Activated T-cell treated with anti-CD3 and anti-CD28 coated beads, Interleukin-2, amount 50 U/mL, for 72 hours (primary cell): ENCODE measurements at places on chromosomes 1 and 21. TPM values are rescaled to one million over a fixed set of nuclear protein-coding genes. Genes with fewer than 3 reads are reported as not detected.
A peak's percentile ranks its signal among the peaks of the same experiment; 100 is the strongest.

Gene LRRC71
- total RNA-seq: not detected

Gene LCE1F
- not detected for total RNA-seq

Gene PLD5
- total RNA-seq: not detected

Gene ZBTB8B
- total RNA-seq: not detected

Gene VWA5B1
- total RNA-seq: 0.22 TPM

Gene IPP
- 19.1 TPM for total RNA-seq

Gene CNR2
- 0.35 TPM for total RNA-seq

GRCh38 chr1:230865062-230865817, 3.1 kb downstream of the C1orf198 start:
- no peak overlapping the region for H3K27ac ChIP-seq
- no peaks in the 10 kb centered on the region for H3K36me3 ChIP-seq
- H3K4me3 ChIP-seq: no peak overlapping the region
- peaks cover 56% of the 10 kb centered on the region for H3K4me1 ChIP-seq
- no peak for DNase-seq
- peaks cover 25% of the 10 kb centered on the region for H3K27me3 ChIP-seq

GRCh38 chr1:94713472-94714141, 106.5 kb upstream of the SLC44A3 start:
- no peaks in the 10 kb centered on the region for H3K4me1 ChIP-seq
- no peak overlapping the region for H3K4me3 ChIP-seq
- H3K36me3 ChIP-seq: no peaks in the 10 kb centered on the region
- DNase-seq: peak; percentile 3

GRCh38 chr1:51420867-51421627, 90.7 kb upstream of the TTC39A start:
- H3K4me3 ChIP-seq: peak overlapping the region; percentile 43
- H3K4me1 ChIP-seq: peaks cover 10% of the 10 kb centered on the region
- no peak for DNase-seq
- H3K36me3 ChIP-seq: peaks cover 22% of the 10 kb centered on the region
- peak overlapping the region; percentile 61 for H3K27ac ChIP-seq
- no peaks in the 10 kb centered on the region for H3K27me3 ChIP-seq

- DNase-seq: no peak
- no peaks in the 10 kb centered on the region for H3K4me1 ChIP-seq
- no peaks in the 10 kb centered on the region for H3K36me3 ChIP-seq
- no peaks in the 10 kb centered on the region for H3K27me3 ChIP-seq
- no peak overlapping the region for H3K4me3 ChIP-seq
Measured at GRCh38 chr1:91584878-91585277, 84.2 kb downstream of the CDC7 start.

GRCh38 chr1:48003741-48004531, 6.8 kb upstream of the TRABD2B start:
- H3K27me3 ChIP-seq: peaks cover 18% of the 10 kb centered on the region
- no peak overlapping the region for H3K27ac ChIP-seq
- no peak for DNase-seq
- no peak overlapping the region for H3K4me3 ChIP-seq

DNA sequence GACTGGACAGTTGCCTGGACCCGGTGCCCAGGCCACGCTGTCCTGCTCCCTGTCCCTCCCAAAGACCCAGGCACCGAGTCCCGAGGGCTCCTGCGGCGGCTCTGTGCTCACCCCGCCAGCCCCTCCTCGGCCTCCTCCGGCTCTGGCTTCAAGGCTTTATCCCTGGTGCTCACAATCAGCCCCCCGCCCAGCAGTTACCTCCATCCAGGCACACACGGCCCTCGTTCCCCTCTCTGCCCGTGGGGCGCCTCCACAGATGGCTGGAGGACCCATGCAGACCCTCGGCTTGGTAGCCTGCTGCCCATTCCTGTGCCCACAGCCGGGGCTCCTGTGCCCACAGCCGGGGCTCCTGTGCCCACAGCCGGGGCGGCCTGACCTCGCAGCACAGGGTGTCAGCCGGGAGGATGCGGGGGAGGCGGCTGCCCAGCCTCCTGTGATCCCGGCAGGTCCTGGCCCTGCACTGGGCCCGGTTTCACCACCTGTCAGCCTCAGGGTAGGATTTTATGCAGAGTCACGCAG, 52.3 kb upstream of the COL18A1 start:
- H3K4me1 ChIP-seq: peaks cover 14% of the 10 kb centered on the region
- H3K27me3 ChIP-seq: peaks cover 26% of the 10 kb centered on the region
- H3K36me3 ChIP-seq: no peaks in the 10 kb centered on the region
- H3K27ac ChIP-seq: no peak overlapping the region
- H3K4me3 ChIP-seq: no peak overlapping the region
- no peak for DNase-seq

GRCh38 chr1:2603521-2604155, 17.1 kb downstream of the PRXL2B start:
- no peaks in the 10 kb centered on the region for H3K4me1 ChIP-seq
- H3K36me3 ChIP-seq: no peaks in the 10 kb centered on the region
- no peaks in the 10 kb centered on the region for H3K27me3 ChIP-seq
- DNase-seq: no peak
- no peak overlapping the region for H3K27ac ChIP-seq
- H3K4me3 ChIP-seq: no peak overlapping the region

DNA sequence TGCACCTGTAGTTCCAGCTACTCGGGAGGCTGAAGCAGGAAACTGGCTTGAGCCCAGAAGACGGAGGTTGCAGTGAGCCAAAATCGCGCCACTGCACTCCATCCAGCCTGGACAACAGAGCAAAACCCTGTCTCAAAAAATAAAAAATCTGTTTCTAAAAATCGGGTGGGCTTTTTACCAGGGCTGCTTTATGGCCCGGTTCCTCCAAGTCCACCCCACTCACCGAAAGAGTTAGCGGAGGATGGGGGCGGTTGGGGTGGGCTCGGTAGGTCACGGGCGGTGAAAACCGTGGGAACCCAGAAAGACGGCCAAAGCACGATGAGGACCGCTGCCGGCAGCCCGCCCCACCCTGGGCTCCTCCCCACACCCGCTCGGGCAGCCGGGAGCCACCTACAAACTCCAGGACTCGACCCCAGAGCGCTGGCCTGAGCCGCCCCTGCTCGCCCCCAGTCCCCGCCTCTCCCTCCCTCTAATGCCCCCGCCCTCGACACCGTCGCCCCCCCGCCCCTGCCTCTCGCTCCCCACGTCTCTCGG, 846 bp upstream of the PER3 start:
- H3K36me3 ChIP-seq: no peaks in the 10 kb centered on the region
- DNase-seq: peak; percentile 49
- no peaks in the 10 kb centered on the region for H3K27me3 ChIP-seq
- H3K4me3 ChIP-seq: peak overlapping the region; percentile 55
- H3K27ac ChIP-seq: no peak overlapping the region

DNA sequence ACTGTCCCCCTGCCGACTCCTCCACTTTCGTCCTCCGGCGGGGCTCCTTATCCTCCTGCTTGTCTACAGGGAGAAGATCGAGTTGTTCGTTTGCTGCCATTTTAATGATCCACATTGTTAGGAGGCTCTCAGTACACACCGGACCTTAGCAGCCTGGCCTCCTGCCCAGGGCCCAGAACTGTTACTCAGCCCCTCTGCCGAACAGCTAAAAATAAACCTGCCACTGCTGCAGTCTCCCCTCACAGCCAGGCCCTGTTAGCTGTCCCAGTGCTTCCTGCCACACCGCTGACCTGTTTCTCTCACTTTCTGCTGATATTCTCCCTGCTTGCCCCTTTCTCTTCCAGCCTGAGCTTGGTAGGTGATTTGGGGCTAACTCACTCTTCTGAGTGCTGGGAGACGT, 8.3 kb downstream of the MAPKAPK2 start:
- H3K27ac ChIP-seq: no peak overlapping the region
- no peak overlapping the region for H3K4me3 ChIP-seq
- DNase-seq: no peak
- no peaks in the 10 kb centered on the region for H3K27me3 ChIP-seq

DNA sequence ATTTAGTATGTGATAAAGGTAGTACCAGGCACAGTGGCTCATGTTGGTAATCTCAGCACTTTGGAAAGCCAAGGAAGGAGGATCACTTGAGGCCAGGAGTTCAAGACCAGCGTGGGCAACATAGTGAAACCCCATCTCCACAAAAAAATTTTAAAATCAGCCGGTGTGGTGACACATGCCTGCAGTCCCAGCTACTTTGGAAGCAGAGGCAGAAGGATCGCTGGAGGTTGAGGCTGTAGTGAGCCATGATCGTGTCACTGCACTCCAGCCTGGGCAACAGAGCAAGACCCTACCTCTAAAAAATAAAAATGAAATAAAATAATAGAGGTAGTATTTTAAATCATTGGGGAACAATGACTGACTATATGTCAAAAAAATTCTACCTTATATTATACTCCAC, 17.2 kb downstream of the SASS6 start:
- no peak overlapping the region for H3K4me3 ChIP-seq
- no peaks in the 10 kb centered on the region for H3K27me3 ChIP-seq
- H3K27ac ChIP-seq: no peak overlapping the region
- H3K36me3 ChIP-seq: no peaks in the 10 kb centered on the region

GRCh38 chr21:33026878-33027400, 1.2 kb downstream of the OLIG2 start:
- H3K27me3 ChIP-seq: peaks cover 91% of the 10 kb centered on the region
- peak overlapping the region; percentile 89 for H3K27ac ChIP-seq
- H3K4me3 ChIP-seq: peak overlapping the region; percentile 79
- H3K36me3 ChIP-seq: no peaks in the 10 kb centered on the region
- peak; percentile 18 for DNase-seq

GRCh38 chr21:32708069-32708468, 19.7 kb downstream of the SYNJ1 start:
- DNase-seq: no peak
- H3K27ac ChIP-seq: no peak overlapping the region
- no peak overlapping the region for H3K4me3 ChIP-seq

- peaks cover 2% of the 10 kb centered on the region for H3K36me3 ChIP-seq
- H3K4me3 ChIP-seq: no peak overlapping the region
- DNase-seq: no peak
- no peaks in the 10 kb centered on the region for H3K4me1 ChIP-seq
- H3K27ac ChIP-seq: no peak overlapping the region
Measured at GRCh38 chr1:58837886-58838285, 54.0 kb upstream of the JUN start.

- no peak overlapping the region for H3K4me3 ChIP-seq
- H3K4me1 ChIP-seq: no peaks in the 10 kb centered on the region
- peaks cover 22% of the 10 kb centered on the region for H3K36me3 ChIP-seq
- DNase-seq: no peak
Measured at GRCh38 chr1:165898837-165899236, 71.4 kb downstream of the UCK2 start.

DNA sequence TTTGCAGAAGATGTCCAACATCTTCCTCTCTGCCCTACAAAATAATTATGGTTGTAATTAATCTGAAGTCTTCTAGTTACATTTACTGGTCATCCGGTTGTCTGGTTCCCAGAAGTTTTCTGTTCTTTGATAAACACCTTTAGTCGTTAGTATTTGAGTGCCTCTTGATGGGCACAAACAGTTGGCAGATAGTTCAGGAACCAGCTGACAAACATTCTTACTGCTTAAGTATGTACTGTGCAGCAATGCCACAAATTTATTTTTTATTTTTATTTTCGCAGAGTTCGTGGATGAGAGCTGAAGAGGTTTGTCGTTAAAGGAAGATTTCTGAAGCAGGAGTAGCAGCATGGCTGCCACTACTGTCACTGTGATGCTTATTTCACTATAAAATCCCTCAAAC, 84.7 kb downstream of the RABGAP1L start:
- no peaks in the 10 kb centered on the region for H3K4me1 ChIP-seq
- no peak overlapping the region for H3K4me3 ChIP-seq
- H3K36me3 ChIP-seq: peaks cover 9% of the 10 kb centered on the region
- no peak overlapping the region for H3K27ac ChIP-seq
- no peak for DNase-seq

GRCh38 chr1:145792484-145792883, 31.4 kb downstream of the RNF115 start:
- no peak overlapping the region for H3K27ac ChIP-seq
- no peak overlapping the region for H3K4me3 ChIP-seq
- peaks cover 8% of the 10 kb centered on the region for H3K36me3 ChIP-seq

GRCh38 chr1:79129914-79130313, 123.4 kb upstream of the ADGRL4 start:
- no peaks in the 10 kb centered on the region for H3K36me3 ChIP-seq
- H3K27me3 ChIP-seq: no peaks in the 10 kb centered on the region
- no peak overlapping the region for H3K27ac ChIP-seq
- H3K4me3 ChIP-seq: no peak overlapping the region
- no peaks in the 10 kb centered on the region for H3K4me1 ChIP-seq

DNA sequence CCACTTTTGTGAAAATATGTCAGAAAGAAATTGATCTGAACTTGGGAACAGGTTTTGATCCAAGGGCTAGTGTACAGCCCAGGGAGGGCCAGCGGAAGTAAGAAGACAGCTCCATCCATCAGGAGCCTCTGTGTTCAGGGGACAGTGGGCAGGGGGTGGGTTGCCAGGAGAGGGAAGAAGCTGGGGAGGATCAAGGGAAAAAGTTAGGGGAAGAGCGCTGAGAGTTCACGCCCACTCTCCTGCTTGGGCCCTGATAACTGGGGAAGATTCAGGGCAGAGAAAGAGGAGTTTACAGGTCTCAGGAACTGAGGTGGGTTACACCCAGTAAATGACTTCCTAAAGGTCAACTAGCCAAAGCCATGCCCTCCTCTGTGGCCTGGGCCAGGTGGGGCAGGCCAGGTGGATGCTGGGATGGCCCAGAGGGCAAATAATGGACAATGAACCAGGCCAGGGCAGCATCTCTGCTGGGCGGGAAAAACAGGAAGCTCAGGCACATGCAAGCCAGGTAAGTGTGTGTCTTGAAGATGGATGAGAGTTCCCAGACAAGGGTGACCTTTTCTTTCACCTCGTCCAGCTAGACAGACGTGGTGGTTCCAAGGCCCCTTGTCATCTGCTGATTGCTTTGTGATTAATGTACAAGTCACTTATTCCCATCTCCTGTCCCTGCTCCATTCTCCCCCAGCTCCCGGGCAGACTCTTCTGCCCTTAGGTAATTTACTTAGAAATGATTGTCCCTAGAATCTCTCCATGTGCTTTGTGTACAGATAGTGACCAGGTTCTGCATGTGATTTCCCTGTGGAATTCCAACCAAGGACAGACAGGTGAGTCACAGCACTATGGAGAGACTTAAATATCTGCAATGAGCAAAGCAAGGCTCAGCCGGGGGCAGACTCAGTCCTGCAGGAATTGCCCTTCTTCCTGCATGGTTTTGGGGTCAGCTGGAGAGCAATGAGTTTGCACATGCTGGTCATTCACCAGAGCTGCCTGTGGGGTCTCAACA, 57.0 kb downstream of the MDM4 start:
- H3K27me3 ChIP-seq: no peaks in the 10 kb centered on the region
- H3K4me3 ChIP-seq: no peak overlapping the region
- peaks cover 5% of the 10 kb centered on the region for H3K36me3 ChIP-seq
